Stimulated activated memory B cell treated with anti-CD40 and anti-IgM and Interleukin-4, amounts not matched to agents 10 μg/mL and 1 μg/mL and 100 μg/mL, for 72 hours (primary cell): ENCODE measurements at places on chromosomes 11 and 22.
A peak's percentile ranks its signal among the peaks of the same experiment; 100 is the strongest.

- ATAC-seq, result no peak
Observed at GRCh38 chr11:92623055-92623454, 346.4 kb upstream of the MTNR1B start.

DNA sequence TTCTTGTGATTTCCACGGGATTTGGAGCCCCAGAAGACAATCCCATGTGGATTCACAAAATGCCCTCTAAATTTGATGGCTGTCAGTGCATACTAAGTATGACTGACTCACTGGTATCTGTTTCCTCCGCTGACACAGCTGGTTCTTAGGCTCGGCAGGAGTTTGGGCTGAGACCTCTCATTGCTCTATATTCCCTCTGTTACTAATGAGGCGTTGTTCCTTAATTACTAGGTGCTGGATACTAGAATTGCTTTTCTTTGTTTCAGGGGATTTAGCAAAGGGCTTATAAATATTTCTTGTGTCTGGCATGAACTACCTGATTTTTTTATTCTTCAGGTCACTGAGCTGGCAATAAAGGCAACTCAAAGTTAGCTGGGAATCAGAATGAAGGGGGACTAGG lies 53.2 kb upstream of the EHF start:
- no peak for ATAC-seq

DNA sequence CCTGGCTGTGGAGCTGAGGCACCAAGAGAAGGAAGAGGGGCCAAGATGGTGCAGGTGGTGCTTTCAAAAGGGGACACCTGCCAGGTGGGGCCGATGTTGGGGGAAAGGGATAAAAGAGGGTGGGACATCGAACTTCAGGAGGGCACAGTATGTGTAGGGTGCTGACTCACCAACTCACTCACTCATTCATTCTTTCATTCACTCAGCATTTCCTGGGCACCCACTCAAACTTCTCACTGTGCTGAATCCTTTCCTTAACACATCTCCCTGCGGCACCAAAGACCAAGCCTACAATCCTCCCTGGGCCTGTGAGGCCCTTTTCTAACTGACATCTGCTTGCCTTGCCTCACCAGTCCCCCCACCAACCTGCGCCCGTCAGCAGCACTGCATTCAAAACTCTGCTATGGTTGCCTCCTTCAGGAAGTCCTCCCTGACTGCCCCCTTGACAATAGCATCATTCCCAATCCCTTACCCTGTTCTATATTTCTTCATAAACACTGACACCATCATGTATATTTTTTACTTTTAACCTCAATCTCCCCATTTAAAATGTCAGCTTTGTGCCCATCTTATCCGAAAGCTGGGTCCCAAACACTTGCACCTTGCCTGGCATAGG lies 246.6 kb downstream of the MN1 start:
- ATAC-seq, result no peak

- ATAC-seq, result peak; percentile 73
Observed at GRCh38 chr11:27471589-27472397, 797 bp downstream of the LGR4 start.

GRCh38 chr11:11432621-11433319 lies 79.7 kb upstream of the CSNK2A3 start:
- ATAC-seq, result no peak

DNA sequence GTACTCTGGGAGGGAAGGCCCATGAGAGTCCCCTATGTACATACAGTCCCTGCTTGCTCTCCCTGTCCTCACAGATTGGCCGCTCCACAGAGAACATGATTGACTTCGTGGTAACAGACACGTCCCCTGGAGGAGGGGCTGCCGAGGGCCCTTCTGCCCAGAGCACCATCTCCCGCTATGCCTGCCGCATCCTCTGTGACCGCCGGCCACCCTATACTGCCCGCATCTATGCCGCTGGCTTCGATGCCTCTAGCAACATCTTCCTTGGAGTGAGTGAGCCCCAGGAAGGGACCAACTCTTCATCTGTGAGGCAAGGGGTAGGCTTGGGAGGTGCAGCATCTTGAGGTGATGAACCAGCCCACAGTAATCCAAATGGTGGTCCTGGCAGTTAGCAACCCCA lies 6.5 kb downstream of the PELI3 start:
- no peak for ATAC-seq

DNA sequence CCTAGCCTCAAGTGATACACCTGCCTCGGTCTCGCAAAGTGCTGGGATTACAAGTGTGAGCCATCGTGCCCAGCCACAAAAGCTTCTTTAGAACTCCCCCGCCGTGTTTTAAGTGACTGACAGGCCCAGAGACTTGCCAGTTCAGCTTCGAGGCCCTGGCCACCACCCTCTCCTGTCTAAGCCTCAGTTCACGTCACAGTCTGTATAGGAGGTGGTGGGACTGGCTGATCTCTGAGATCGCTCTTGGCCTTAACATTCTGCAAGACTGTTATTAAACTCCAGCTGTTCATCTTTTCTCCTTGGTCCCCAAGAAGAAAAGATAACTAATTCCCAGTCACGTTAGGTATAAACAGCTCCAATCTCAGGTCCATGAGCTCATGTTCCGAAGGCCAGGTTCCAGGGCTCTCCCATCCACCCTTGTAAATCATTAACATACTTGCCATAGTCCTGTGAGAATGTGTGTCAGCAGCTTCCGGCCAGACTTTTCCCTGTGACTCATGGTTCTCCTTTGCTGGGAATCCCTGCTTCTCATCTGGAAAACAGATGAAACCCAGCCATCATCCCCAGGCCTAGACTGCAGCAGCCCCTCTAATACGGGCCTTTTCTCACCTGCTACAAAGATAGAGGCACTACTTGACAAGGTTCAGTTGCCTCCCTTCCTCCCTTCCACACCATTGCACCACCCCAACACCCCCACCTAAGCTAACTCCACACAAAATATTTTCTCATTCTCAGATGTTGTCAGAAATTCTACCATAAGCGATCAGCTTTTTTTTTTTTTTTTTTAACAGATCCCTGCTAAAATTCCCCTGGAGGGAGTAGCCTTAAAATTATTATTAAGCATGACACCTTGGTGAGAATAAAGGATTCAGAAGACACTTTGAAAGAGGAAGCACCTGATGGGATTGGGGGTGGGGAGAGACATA lies 5.6 kb upstream of the KIAA0930 start:
- peak; percentile 49 for ATAC-seq

DNA sequence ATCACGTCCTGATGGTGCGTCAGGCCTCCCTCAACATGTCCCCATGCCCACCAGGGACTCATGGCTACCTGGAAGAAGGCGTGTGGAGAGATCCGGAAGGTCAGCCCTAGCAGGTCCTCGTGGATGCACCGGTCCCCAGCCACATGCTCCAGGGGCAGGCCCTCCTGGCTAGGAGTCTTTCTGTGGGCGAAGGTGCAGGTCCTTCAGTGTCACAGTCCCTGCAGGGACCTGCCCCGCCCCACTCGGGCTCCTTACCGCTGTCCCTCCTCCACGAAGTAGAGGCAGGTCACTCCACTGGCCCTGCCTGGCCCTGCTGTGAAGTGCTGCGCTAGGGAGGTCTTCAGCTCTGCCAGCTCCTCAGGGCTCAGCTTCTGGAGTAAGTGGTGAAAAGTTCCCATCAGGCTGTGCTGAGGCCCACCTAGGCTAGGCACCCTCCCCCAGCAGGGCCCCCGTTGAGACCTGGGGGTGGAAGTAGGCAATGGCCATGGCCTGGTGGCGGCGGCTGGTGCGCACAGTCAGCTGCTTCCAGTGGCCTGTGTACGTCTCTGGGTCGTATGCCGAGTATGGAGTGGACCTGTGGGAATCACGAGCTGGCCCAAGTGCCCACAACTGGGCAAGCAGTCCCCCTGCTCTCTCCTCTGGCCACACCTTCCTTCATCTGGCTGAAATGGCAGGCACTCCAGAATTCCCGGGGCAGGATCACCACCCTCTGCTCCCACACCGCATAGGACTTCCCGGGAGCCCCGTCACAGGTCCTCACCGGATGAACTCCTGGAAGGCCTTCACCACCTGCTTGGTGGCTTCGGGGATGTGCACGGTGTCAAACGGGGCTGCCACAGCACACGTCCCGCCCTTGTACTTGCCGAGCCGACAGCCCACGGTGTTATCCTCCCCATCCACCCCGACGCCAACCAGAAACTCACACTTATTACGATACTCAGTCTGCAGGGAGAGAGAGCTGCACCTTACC lies 1.1 kb upstream of the RANBP1 start:
- no peak for ATAC-seq

- peak; percentile 75 for ATAC-seq
Observed at GRCh38 chr22:25488244-25489020, 76.0 kb upstream of the GRK3 start.

DNA sequence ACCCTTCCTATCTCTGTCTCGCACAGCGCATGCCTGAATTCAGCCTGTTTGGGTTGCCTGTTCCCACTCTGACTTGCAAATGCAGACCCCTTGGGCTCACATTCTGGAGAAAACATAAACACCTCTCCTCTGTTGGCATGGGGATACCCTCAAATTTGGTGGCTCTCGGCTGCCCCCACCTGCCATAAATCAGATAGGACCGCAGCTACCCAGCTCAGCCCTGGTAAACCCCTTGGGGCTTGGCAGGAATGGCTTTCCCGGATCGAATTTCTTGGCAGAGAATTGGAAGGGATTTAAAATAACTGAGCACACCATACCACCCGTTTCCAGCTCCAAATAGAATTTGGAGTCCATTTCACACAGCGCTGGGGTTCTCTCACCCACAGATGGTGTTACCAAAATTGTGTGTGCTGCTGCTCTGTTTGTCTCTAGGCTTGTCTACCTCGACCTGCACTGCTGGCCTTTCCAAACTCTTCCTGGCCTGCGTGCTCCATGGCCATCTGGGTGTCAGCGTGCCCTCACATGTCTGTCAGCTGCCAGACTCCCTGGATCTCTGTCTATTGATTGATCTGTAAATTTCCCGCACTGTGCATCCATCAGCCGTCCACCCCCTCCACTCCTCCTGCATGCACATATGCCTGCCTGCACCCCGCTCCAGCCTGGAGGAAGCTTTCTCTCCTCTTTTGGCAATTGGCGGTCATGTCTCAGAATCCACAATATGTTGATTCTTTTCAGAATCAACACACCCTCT lies 134.0 kb downstream of the NTM start:
- ATAC-seq, result peak; percentile 39

DNA sequence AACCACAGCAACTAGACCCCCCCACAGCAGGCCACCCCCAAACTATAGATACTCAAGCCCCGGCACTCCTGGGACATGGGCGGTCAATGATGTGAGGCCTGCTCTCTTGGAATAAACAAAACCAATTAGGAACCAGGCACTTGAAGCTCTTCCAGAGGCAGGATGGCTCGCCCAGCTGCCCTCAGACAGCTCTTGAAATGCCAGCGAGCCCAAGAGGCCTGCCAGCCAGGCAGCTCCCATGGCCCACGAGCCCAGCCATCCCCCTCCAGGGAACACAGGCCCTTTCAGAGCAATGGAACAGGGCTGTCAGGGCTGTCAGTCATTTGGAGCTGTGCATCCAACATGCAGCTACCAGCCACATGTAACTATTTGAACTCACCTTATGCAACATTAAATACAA lies 34.0 kb upstream of the TFIP11 start:
- no peak for ATAC-seq

DNA sequence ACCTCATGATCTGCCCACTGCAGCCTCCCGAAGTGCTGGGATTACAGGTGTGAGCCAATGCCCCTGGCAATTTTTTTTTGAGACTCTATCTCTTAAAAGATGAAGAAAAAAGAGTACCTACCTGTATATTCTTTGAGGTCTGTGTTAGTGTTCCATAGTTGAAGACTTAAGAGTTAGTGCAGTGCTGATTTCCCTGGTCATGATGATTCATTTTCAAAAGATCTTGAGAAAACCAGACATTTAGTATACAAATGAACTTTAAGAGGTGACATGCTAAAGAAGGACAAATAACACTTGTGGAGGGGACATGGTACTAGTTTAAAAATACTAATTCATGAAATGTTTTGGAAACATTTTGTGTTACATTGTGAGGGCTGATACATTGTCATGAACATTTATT lies 17.7 kb downstream of the CBL start:
- ATAC-seq, result no peak

- ATAC-seq, result no peak
Observed at GRCh38 chr22:45895436-45896152, 81.4 kb downstream of the WNT7B start.

- no peak for ATAC-seq
Observed at GRCh38 chr11:67178421-67178820, 59.4 kb downstream of the KDM2A start.

DNA sequence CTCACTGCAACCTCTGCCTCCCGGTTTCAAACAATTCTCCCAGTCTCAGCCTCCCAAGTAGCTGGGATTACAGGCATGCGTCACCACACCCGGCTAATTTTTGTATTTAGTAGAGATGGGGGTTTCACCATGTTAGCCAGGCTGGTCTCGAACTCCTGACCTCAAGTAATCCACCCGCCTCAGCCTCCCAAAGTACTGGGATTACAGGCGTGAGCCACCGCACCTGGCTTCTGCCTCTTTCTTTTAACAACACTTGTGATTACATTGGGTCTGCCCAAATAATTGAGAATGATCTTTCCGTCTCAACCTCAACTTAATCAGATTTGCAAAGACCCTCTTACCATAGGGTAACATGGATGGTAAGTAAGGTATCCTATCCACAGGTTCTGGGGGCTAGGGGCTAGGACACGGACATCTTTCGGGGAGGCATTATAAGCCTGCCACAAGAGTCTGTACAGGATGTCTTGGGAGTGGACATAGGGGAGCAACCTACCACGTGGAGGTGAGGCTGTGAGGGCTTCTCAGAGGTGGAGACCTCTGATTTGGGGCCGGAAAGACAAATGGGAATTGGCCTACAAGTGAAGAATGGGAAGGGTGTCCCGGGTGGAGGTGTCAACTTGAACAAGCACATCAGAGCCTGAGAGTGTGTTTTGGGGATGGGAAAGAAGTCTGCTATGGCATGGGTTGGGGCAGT lies 2.7 kb upstream of the CBX6 start:
- ATAC-seq, result no peak

GRCh38 chr11:8838248-8838647 lies 72.7 kb upstream of the AKIP1 start:
- ATAC-seq, result no peak

- ATAC-seq, result peak; percentile 52
Observed at GRCh38 chr11:841981-842369, 354 bp downstream of the POLR2L start.

- no peak for ATAC-seq
Observed at GRCh38 chr22:43213051-43213450, 26.1 kb upstream of the TTLL12 start.

DNA sequence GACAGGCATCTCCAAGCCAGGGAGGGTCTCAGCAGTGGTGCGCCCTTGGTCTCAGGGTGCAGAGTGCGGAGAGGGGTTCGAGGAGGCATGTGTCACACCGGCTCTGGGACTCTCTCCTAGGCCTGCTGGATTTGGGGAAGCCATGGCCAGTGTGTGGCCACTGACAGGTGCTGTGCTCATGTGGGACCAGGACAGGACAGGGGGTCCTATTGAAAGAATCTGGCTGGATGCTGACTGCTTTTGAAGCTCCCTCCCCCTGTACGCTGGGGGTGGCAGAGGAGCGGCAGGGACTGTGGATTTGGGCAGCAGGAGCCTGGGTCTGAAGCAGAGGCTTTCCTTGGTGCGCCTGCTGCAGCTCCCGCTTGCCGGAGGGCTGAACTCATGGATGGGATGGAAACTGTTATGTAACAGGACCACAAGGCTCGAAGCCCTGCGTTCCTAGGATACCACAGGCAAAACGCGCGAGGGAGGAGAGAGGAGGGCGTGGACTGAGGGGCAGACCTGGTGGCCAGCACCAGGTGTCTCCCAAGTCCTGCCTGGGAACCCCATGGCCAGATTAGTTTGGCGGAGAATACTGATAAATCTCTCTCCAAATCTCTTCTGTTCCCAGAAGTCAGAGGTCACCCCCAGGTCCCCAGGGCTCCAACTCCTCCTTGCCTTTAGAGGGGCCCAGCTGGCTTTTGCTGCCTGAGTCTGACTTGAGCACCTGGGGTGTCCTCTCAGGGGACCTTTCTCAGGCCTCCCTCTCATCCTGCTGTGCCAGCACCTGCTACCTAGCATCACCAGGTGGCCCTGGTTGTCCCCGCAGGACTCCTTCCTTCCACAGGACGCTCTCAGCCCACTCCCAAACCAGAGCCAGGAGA lies 13.8 kb upstream of the TEF start:
- no peak for ATAC-seq
